GM04503 (cell line): ENCODE measurements at places on chromosomes 12 and 14.

- no peak for DNase-seq
Observed at GRCh38 chr14:95402578-95402977, 82.9 kb upstream of the CLMN start.

GRCh38 chr12:131044136-131044535 is 90.4 kb downstream of the ADGRD1 start:
- no peak for DNase-seq

GRCh38 chr14:75022655-75023054 is 19.9 kb downstream of the EIF2B2 start:
- DNase-seq = no peak

DNA sequence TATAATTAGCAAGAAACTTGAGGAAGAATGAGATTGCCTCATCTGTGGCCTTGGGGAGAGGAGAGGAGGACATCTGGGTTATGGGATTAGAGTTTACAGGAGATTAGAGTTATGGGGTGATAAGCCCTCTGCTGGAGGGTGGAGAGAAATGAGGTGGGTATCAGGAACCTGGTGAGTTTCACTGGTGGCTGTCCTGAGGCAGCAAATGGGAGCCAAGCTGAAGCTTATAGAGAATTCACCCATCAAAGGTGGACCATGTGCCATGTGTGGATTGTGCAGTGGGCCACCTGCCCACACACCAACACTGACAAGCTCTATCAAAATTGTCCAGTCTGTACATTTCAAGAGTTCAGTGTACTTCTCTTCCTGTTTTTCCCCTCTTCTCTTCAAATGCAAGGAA is 135.3 kb downstream of the AEBP2 start:
- no peak for DNase-seq

- DNase-seq = no peak
Observed at GRCh38 chr14:95831468-95831867, 45.2 kb upstream of the TUNAR start.

- DNase-seq = no peak
Observed at GRCh38 chr12:12812174-12812573, 972 bp upstream of the DDX47 start.

DNA sequence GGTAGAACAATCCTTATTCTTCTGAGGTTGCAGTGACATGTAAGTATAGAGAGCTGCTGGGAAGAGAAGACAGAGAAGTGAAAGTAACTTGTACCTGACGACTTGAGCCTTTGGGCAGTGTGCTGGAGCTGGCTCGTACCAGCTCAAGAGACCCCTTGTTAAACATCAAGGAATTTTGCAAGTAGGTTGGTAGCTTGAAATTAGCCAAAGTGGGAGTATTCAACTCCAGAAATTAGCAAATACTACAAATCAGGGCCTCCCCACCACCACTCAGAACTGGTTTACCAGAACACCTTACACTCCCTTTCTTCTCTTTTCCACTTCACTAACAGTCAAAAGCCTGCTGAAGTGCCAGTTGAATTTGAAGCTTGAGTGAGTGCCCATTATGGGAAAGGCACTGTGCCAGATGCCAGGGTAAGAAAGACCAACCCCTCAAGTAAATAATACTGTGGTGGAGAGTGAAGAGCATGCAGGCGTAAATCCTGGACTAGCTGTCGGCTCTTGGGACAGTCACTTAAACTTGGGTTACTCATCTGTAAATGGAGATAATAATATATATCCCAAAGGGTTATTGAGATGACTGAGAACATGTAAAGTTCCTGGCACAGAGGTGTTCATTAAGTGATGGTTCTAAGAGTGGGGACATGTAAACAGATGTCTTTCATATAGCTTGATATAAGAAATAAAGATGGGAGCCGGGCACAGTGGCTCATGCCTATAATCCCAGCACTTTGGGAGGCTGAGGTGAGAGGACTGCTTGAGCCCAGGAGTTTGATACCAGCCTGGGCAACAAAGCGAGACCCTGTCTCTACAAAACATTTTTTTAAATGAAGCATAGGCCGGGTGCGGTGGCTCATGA is 27.0 kb upstream of the EID3 start:
- DNase-seq = no peak

GRCh38 chr14:71238835-71239234 is 331.6 kb downstream of the PCNX1 start:
- no peak for DNase-seq

DNA sequence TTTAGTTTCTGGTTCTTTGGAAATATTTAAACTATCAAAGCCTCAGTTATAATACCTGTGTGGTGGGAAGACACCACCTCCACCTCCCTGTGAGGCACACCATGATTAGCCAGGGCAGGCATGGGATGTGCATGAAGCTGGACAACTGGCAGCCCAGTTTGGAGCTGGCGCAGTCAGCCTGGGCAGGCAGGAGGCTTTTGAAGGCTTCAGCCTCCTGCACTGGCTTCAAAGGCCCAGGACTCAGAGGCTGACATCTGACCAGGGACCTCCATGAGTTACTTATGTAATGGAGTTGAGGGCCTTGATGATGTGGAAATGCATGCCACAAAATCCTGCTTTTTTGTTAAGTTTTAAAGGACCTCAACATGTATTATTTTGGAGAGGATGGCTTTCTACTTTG is 30.3 kb downstream of the C14orf132 start:
- no peak for DNase-seq

- DNase-seq = no peak
Observed at GRCh38 chr14:38791862-38792261, 311.2 kb downstream of the SEC23A start.

DNA sequence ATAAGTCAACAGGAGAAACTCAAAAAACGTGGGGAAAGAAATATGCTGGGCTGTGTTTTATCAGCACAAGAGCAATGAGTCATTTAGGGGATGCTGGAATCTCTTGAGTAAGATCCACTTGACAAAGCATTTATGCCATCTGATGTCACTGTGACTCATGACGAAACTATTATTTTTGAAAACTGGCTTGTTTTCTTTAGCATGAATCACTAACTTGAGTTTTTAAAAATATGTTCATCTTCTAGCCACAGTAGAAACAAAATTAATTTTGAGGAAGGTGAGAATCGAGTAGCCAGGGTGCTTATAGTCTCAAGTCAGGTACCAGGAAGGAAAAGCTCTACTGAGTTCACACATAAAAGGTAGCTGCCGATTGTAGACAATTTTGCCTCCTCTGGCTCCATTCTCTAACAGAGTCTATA is 456.2 kb upstream of the MGAT4C start:
- DNase-seq = peak; percentile 94

- no peak for DNase-seq
Observed at GRCh38 chr14:73815849-73816248, 35.8 kb upstream of the PTGR2 start.

- no peak for DNase-seq
Observed at GRCh38 chr12:131927110-131928079, 1.7 kb upstream of the PUS1 start.
